T-helper 17 cell (primary cell): ENCODE measurements at places on chromosomes 3 and 15. TPM values are rescaled to one million over a fixed set of nuclear protein-coding genes. Genes with fewer than 3 reads are reported as not detected.

The CTXN2 gene
- not detected for total RNA-seq

The LRIG1 gene
- total RNA-seq, result 63.4 TPM

The CAMKV gene
- 0.47 TPM for total RNA-seq

DNA sequence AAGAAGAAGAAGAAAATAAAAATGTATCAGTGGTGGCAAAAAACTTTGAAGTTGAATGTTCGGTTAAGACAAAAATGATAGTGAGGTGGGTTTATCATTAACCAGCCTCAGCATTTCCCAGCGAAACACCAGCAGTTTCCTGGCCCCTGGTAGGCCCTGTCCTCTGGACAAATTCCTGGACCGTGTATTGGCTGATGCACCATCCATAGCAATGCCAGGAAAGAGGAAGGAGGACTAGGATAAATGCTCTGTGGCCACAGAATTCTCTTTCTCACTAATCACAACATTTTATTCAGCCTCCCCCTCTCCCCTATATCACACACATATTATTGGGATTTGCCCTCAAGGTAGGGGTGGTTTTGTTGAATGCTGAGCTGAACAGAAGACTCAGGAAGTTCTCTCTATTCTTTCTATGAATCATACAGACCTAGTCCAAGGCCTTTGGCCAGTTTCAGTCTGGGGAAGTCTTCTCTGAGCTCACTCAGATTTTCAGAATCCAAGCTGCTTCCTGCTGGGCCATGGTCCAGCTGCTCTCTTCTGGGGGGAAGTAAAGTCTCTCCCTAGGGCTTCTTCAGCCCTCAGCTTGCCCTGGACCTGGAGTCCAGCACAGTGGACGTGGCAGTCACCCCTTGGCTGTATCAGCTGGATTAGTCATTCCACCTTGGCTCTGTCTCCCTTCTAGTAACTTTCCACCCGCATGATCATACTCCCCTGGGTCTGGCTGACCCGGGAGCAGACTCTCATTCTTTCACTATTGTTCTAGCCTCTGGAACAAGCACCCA, 27.6 kb downstream of the SLC28A1 start:
- no peak for DNase-seq

GRCh38 chr3:168885028-168885427, 778.5 kb downstream of the MECOM start:
- no peak for DNase-seq

DNA sequence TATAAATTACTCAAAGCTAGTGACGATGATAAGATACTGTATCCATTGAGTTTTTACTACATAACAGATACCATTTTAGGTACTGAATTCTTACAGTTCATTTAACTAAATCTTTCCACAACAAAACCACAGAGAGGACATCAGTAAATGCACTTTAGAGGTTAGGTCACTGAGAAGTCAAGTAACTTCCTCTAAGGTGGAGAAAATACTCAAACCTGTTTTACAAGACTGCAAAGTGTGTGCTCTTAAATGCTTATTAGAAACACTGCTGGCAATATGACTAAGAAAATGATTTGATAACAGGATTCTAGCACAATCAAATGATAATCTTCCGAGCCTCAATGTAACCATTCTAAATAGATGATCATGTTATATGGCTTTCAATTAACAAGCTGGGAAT, 99.4 kb downstream of the UBE3A start:
- DNase-seq, result no peak

GRCh38 chr3:62252438-62253157, 120.8 kb downstream of the FEZF2 start:
- DNase-seq, result no peak

- no peak for DNase-seq
Measured at GRCh38 chr15:63066272-63066671, 23.7 kb downstream of the TPM1 start.
